ENCODE measurements at places on chromosomes 1 and 21. TPM values are rescaled to one million over a fixed set of nuclear protein-coding genes. Genes with fewer than 3 reads are reported as not detected.

The PRAMEF15 gene
- not detected for total RNA-seq

The SH2D5 gene
- total RNA-seq = not detected

The MYBPH gene
- not detected for total RNA-seq

The PLXNA2 gene
- 15.7 TPM for total RNA-seq

The OR2T35 gene
- total RNA-seq = not detected

DNA sequence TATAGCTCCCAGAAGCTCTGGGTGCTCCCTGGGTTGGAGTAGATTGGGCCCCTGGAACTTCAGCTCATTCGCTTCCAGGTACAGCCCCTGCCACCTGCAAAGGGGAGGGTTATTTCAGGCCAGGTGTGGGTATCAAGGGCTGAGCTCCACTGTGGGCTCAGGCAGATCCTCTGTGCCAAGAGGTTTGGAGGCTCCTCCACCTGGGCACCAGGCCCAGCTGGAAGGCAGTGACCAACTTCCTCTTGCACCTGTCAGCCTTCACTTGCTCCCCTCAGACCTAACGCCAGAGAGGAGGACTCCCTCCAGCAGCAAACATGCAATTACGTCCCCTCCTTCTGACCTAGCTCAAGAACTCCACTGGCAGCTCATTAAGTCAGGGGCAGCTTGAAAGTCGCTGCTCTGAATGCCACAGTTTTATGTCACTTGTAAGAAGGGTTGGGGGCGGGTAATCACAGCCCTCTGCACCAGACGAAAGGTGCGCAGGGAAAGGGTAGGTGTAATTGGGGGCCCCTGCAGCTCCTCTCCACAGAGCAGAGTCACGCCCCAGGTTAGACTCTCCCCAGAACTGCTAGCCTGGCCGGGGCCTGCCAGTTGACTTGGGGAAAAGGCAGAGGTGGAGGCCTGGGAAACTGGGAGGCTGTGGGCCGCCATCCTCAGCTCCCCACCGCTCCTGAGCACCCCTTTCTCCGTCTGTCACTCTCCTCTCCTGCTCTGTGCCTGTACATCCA, 125.0 kb upstream of the TMPRSS2 start:
- no peak for DNase-seq
- no peaks in the 10 kb centered on the region for H3K36me3 ChIP-seq

DNA sequence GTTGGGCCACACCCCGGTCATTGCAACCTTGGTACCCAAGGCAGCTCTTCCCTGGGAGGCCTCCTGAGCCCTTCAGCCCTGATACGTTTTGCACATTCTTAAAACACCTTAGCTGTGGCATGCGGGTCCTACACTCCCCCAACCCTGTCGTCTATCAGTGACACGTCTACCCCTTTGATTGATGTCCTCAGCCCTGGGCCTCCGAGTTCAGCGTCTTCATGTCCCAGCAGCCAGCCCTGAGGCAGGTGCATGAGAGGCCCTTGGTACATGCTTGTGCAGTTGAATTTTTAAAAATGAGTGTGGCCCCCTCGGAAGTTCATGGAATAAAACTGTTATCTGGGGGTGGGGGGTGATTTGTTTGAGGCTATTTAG, 38.9 kb upstream of the ADARB1 start:
- peaks cover 27% of the 10 kb centered on the region for H3K4me1 ChIP-seq
- no peaks in the 10 kb centered on the region for H3K36me3 ChIP-seq
- H3K27ac ChIP-seq = no peak overlapping the region
- H3K4me3 ChIP-seq = no peak overlapping the region
- no peak for DNase-seq

DNA sequence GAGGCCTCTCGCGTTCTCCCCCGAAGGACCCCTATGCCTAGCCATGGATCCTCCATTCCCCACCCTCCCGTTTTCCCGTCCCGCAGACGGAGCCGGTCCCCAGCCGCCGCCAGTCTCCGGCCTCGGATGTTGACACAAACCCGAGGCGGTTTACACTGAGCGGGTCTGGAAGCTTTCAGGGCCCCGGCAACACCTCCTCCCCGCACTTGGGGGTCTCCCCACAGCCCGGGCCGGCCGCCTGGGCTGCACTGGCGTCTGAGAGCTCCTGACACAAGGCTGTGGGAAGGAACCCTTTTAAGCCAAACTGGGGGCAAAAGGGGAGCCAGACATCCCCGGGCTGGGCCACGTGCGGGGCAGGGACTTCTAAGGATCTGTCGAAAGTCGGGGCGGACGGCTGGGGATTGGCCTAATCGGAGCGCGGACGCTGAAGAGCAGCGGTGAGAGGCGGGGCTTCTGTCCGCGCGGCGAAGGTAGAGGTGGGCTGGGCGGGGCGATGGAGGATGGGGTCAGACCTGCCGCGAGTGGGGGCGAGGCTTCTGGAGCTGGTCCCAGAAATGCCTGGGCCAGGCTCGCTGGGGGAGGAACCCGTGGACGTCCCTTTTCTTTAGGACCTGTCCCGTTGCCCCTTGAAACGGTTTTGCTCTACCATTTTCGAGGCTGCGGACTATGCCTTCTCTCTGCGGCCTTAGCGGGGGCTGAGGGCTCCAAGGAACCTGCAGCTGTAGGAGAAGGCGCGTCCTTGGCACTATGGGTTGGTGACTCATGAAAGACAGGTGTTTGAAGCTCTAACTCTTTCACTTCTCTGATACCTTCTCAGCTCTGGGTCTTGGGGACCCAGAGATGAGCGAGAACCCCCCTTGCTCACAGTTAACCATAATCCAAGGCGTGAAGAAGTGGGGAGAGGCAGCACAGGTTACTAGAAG, 1.2 kb upstream of the HPCAL4 start:
- no peak for DNase-seq
- H3K36me3 ChIP-seq = no peaks in the 10 kb centered on the region
- H3K4me1 ChIP-seq = peaks cover 22% of the 10 kb centered on the region
- peak overlapping the region; percentile 51 for H3K4me3 ChIP-seq
- H3K27ac ChIP-seq = no peak overlapping the region
- peaks cover 41% of the 10 kb centered on the region for H3K27me3 ChIP-seq

DNA sequence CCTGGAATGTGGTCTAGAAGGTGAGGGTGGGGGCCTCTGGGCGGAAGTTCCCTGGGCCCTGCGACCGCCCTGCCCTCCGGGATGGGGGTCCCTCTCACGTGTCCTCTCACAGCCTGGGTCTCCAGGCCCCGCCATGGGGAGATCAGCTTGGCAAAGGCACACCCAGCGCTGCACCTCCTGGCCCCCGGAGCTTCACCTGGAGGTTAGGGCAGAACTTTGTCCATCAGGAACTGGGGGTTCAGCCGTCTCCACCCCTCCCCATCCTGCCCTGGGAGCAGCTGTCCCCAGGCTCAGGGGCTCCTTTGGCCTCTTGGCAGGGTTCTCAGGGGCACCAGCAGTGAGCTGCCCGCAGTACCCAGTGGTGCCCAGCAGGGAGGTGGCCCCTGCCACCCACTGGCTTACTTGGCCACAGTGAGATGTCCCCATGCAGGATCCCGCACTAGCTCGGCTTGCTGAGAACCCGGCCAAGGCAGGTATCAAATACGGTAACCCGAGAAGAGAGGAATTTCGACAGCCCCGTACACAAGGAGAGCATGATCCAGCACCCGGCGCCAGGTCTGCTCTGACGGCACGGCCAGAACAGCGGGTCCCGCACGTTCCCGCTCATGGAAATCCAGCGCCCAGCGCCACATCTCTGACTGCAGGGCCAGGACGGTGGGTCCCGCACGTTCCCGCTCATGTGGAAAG, 36.7 kb downstream of the RRP1 start:
- no peaks in the 10 kb centered on the region for H3K4me1 ChIP-seq
- no peak overlapping the region for H3K4me3 ChIP-seq
- DNase-seq = no peak
- no peak overlapping the region for H3K27ac ChIP-seq

- no peak for DNase-seq
- H3K4me1 ChIP-seq = no peaks in the 10 kb centered on the region
- H3K27ac ChIP-seq = no peak overlapping the region
- no peaks in the 10 kb centered on the region for H3K27me3 ChIP-seq
Observed at GRCh38 chr21:35189077-35189863, 140.2 kb upstream of the RUNX1 start.

- H3K4me1 ChIP-seq = peaks cover 10% of the 10 kb centered on the region
- H3K27me3 ChIP-seq = peaks cover 63% of the 10 kb centered on the region
- H3K36me3 ChIP-seq = no peaks in the 10 kb centered on the region
- peak overlapping the region; percentile 96 for H3K27ac ChIP-seq
Observed at GRCh38 chr1:29123053-29123886, 433 bp downstream of the TMEM200B start.

DNA sequence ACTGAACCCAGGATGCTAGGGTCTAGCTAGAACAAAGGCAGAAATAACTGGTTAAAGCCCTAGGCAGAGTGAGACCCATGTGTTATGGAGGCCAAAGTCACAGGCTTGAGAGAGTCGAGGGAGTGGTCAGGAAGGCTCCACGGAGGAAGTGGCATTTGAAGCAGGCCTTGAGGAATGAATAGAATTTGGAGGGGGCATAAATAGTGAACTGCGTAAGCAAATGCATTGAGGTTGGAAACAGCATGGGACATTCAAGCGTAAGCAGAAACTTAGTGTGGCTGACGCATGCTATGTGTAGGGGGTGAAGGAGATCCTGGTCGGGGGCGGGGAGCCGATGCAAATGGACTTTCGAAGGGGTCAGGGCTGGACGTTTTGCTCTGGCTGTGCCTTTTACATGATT, 11.5 kb downstream of the AZIN2 start:
- no peaks in the 10 kb centered on the region for H3K36me3 ChIP-seq
- no peak for DNase-seq
- no peak overlapping the region for H3K4me3 ChIP-seq

DNA sequence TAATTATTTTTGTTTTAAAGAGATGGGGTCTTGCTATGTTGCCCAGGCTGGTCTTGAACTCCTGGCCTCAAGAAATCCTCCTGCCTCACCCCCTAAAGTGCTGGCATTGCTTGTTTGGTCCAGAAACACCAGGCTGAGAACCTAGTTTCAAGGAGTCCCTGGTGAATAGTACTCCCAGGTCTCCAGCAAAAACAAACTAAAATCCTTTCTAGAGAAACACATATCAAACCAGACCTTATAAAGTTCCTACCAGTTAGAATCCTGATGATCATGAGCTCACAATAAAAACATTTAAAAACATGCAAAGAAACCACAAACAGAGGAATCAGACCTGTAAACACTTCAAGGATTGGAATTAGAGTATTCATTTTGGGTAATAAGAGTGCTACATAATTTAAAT, 34.4 kb upstream of the PADI1 start:
- no peaks in the 10 kb centered on the region for H3K4me1 ChIP-seq
- H3K36me3 ChIP-seq = no peaks in the 10 kb centered on the region
- peaks cover 49% of the 10 kb centered on the region for H3K27me3 ChIP-seq
- no peak overlapping the region for H3K27ac ChIP-seq
- no peak for DNase-seq

GRCh38 chr1:167509587-167509986, 8.7 kb downstream of the CD247 start:
- no peaks in the 10 kb centered on the region for H3K4me1 ChIP-seq
- H3K4me3 ChIP-seq = no peak overlapping the region
- H3K36me3 ChIP-seq = no peaks in the 10 kb centered on the region
- no peak for DNase-seq

Measured in heart right ventricle (tissue), 16 donors.